ENCODE measurements at places on chromosomes 3 and 15.

- DNase-seq: no peak
Observed at GRCh38 chr3:138092023-138092422, 23.4 kb downstream of the DZIP1L start.

GRCh38 chr3:184977796-184978195, 165.8 kb downstream of the VPS8 start:
- no peak for DNase-seq

DNA sequence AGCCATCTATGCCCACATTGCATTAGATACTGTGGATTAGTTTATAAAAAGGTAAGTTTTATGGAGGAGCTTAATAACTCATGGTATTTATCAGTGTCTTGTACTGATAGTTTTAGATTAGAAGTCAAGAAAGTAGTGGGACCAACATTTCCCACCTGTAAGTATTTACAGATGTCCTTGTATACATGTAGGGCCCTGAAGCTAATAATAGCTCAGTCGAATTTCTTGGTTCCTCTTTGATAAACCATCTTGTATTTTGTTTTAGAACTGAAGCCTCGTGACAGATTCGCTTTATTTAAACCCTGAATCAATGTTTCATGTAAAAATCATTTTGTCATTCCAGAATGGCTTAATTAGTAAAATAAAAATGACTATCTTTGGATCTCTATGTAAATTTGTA, 73.4 kb downstream of the CRYBG3 start:
- no peak for DNase-seq

DNA sequence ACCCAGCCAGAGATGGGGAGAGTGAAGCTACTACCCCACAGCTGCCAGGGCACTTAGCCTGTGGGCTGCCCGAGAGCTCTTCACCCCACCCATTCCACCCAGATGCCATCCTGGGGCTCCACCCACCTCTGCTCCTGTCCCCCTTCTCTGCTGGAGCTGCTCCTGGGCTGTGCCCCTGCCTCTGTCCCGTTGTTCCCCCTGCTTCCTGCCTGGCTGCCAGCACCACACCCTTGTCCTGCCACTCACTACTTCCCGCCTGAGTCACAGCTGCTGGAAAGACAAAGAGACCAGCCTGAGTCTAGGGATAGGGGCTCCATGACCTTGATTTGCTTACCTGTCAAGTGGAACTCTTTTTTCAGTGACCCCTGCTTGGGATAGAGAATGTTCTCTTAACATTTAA, 12.4 kb downstream of the GNAI2 start:
- peak; percentile 77 for DNase-seq

DNA sequence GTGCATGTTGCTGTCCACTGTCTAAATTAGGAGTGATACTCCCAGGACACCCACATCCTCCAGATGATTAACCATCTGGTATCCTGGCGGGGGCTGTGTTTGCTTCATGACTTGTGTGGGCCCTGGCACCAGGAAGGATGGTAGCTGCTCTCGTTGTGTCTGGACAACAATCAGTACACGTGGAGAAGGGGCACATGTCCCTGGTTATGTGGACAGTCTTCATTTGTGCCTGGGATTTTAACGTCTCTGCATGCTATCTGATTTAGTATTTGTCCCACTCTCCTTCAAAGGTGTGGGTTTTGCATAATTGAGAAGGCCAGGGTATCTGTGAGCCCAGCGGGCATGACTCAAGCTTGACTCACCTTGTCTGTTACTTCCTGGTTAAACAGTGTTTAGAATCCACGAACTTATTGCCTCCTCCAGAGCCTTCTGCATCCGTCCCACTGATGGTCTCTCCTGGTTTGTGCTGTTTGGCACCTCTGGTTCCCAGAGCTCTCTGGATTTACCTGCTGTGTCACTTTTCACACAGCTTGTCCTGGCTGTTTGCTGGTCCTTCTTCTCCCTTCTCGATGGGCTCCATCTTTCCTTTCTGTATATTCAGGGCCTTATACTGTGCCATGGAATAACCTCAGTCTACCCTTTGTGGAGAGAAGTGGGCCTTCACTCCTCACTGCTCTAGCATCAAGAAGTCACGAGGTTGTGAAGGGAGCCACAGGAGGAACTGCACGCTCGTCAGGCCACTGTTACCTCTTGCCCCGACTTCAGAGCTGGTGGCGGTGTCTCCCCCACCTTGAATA, 32.5 kb downstream of the ARNT2 start:
- no peak for DNase-seq

- DNase-seq: no peak
Observed at GRCh38 chr15:100245487-100245820, 96.3 kb downstream of the ADAMTS17 start.

DNA sequence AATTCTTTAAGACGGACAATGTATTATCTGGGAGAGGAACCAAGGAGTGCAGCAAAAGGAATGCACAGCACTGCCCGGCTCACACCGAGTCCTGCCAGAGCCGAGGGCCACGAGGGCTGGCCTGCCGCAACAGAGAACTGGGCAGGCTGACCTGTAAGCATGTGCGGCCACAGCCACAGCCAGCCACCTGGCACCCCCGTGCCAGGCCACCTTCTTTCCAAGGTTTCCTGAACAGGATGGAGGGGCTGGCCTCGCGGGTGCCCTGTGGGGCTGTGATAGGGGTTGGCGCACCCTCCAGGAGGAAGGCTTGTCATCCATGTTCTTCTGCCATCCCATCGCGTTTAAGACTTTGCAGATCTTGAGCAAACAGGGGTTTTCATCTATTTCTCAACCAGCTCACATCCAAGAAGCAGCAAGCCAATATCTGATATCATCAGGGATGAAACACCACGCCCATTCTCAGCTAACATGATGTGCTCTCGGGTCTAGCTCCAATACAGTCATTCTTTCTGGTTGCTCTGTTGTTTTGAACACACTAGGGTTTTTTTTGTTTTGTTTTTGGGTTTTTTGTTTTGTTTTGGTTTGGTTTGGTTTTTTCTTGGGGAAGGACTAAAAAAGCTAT, 10.2 kb downstream of the CA12 start:
- DNase-seq: no peak

DNA sequence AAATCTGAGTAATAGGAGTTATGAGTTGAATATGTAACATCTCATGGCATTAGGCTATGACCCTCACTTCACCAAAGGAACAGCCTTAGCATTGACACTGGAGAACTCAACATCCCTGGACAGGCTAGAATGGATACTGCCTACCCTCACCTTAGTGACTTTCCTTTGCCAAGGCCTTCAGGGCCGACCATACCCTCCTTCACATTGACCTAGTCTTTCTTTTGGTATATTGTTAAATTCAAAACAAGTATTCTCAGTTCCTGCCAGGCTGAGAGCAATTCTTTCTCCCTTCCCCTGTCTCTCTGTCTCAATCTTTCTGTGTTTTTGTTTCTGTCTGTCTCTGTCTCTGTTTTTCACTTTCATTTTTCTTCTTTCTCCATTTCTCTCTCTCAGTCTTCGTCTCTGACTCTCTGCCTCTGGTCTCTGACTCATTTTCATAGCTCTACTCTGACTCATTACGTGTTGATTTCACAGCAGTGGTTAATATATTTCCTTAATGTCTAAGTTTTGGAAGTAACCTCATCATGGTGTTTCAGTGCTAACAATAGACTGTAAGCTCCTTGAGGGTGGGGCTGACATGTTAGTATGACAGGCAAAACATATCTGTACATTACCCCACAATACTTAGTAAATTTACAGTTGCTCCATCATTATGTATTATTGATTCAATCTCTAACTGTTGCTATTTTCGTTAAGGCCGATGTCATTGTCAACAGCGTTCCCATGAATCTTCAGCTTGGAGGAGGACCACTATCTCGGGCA, 32.5 kb downstream of the PARP15 start:
- DNase-seq: peak; percentile 67

DNA sequence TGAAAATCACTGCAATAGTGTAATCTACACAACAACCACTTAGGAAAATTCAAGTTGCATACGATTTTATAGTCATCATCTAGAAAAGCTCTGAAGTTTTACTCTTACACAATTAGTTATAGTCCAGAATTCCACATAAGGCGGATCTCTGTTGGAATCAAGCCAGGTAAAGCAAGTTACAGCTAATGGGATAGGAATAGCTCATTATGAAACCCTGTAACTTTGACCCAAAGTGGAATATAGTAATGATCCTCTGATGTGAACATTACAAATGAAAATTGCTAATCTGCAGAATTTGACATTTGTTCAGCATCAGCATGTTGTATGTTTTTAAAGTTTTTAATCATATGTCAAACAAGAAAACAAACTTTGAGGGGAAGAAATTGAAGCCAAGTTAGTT, 4.4 kb downstream of the CERS3 start:
- DNase-seq: no peak

DNA sequence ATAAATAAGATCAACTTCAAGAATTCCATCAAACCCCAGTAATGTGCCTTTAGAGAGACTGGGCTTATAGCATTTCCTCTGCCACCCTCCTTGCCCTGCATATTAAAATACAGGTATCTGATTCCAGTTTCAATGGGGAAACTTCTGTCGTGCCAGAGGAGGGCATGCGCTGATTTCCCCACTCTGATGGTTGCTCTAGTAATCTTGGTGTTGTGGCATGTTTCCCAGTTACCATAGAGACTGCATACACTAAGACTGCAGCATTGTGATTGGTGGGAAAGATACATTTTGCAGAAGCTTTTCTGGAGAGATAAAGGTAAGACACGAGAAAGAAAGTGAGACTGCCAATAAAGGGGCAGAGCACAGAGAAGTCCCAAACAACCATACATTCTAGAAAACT, 225.6 kb downstream of the TIGIT start:
- DNase-seq: peak; percentile 49

DNA sequence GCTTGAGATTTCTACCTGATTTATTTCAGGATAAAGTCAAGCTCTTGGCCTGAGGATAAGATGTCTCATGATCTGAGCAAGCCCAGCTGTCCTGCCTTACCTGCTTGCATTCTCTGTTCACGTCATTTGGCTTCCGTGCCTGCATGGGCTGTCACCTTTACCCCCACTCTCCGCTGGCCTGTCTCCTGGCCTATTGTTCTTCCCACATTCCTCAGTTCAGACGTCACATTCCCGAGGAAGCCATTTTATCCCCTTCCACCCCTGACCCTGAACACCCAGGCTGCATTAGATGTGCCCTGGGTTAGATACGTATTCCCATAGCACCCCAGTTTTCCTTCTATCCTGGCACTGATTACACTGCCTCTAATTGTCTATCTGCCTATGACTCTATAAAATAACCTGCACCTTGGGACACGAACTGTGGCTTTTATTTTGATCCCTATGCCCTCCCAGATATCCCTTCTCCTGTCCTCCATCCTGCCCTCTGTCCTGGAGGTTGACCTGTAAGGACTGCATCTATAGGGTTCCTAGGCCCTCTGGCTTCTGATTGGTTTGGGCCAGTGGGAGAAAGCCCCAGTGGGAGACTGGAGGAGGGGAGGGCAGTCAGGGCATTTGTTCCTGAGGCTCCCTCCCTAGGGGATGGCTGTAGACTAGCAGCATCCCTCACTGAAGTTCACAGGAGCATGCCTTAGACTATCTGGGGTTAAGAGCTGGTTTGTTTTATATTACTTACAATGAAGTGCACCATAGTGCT, 19.2 kb upstream of the UBE2Q2 start:
- peak; percentile 64 for DNase-seq

- DNase-seq: no peak
Observed at GRCh38 chr3:15204005-15204404, 2.0 kb upstream of the CAPN7 start.

DNA sequence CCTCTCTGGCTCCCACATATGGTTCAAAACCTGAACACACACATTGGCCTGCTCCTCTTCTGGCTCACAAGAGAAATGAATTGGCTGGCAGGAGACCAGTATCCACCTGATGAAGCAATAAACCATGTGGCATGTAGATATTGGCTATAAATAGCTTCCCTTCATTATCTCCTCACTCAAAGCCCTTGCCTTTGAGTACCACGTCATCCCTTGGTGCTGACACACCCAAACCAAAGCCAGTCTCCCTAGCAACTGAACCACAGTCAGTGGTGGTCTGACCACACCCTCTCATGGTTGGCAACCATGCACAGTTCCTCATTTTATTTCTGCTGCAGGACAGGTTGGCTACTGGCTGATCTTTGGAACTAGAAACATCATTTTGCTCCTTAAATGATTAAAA, 98.8 kb downstream of the ZNF621 start:
- no peak for DNase-seq

- no peak for DNase-seq
Observed at GRCh38 chr3:33716227-33716626, 1.8 kb downstream of the CLASP2 start.
